ENCODE measurements at places on chromosomes 2 and 18. TPM values are rescaled to one million over a fixed set of nuclear protein-coding genes. Genes with fewer than 3 reads are reported as not detected.
A peak's percentile ranks its signal among the peaks of the same experiment; 100 is the strongest.

DNA sequence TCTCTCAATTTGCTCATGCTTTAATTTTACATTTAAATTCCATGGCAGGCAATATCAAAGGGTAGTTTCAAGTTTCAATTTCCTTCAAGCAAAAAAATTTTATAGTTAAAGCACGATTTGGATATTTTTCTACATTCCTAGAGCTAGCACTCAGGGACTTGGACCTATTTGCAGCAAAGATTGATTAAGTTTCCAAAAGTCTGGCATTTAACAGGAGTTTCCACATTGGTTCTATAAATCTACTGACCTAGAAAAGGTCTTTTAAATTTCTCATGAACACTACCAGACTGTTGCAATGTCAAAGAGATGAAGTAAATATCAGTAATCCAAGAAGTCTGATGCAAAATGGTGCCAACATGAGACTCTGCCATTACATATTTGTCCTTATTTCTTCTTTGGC, 253.7 kb upstream of the LINC00305 start:
- no peak for DNase-seq

- no peak for DNase-seq
Measured at GRCh38 chr18:3717376-3718025, 267.5 kb downstream of the TGIF1 start.

- no peak for DNase-seq
Measured at GRCh38 chr2:74922592-74923227, 35.7 kb upstream of the POLE4 start.

- peak; percentile 14 for DNase-seq
Measured at GRCh38 chr2:196160101-196160500, 11.3 kb downstream of the STK17B start.

- DNase-seq, result peak; percentile 76
Measured at GRCh38 chr18:28584731-28585130, 407.8 kb upstream of the CDH2 start.

- DNase-seq, result no peak
Measured at GRCh38 chr2:75130171-75130570, 69.1 kb downstream of the TACR1 start.

DNA sequence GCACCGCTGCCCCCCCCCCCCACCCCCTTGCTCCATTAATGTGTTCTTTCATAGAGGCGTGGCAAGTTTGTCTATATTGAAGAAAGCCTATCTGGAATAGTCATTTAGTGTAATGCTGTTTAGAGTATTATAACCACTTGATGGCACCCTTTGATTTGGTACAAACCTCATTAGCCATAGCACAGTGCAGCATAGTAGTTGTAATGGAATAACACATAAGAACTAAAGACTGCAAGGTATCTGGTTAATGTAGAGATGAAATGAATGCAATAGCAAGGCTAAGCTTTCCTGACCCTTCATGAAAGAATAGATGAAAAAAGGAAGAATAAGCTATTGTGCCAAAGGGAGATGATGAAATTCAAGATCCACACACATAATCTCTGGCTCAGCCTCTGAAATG, 81.9 kb downstream of the EHBP1 start:
- DNase-seq, result peak; percentile 16

DNA sequence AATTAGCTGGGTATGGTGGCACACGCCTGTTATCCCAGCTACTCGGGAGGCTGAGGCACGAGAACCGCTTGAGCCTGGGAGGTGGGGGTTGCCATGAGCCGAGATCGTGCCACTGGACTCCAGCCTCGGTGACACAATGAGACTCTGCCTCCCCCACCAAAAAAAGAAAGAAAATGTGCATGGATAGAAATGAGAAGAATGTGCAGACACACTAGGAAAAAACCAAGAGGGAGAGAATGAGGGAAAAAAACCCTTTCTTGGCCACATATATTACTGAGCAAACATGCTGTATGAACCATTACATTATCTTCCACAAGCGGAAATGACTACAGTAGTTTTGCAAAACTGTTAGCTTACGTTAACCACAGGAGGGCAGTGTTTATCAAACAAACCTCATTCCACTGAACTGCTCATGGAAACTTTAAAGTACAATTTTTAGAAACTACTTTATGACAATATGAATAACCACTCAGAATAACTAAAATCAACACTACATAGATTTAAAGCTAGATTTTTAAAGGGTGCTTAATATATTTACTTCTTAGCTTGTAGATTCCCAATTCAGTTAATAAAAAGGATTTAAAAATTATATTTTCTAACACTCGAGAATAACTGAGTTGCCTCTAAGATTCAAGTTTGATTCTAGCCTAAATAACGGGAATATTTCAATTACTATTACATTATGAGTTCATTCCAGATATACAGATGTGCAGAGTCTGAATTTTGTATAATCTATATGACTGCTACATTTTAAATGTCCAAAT, 26.4 kb downstream of the ASXL2 start:
- peak; percentile 43 for DNase-seq

DNA sequence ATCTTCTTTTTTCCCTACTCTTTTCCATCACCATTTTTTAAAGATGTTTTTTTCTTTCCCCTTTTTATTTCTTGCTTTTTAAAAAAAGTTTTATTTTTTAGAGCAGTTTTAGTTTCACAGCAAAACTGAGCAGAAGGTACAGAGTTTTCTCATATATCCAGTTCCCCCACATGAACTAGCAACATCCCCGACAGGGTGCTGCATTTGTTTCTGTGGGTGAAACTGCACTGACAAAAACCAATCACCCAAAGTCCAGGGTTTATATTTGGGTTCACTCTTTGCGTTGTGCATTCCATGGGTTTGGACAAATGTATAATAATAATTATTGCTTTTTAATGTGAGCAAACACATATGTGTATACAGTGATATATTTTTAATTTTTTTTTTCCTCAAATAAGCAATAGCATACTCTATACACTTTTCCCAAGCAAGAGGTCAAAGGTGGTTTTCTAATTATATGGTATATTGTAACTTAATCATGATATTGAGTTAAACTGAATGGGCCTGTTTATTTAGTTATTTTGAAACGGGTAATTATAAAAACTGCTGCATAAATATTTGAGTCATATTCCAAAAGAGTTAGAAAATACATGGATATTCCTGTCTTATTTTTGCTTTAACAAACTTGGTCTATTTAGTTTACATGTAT, 50.3 kb downstream of the NCK2 start:
- DNase-seq, result no peak

GRCh38 chr18:67310826-67311225, 205.7 kb downstream of the DSEL start:
- no peak for DNase-seq

DNA sequence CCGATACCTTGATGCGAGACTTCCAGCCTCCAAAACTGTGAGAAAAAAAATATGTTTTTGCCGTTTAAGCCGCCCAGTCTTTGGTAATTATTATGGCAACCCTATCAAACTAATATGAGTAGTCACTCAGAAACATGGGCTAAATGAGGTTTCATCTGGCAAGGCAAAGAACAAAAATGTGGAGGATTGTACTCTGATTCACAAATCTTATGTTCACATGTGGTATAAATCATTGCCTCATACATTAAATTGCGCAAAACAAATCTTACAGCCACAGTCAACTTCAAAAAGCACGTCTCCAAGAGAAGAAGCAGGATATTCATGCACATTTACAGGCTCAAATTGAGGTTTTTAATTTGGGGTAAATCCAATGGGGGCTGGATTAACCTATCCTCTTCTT, 1435.4 kb upstream of the LRRTM1 start:
- DNase-seq, result no peak

- DNase-seq, result no peak
Measured at GRCh38 chr18:35747894-35748472, 166.4 kb downstream of the GALNT1 start.

GRCh38 chr2:237458519-237458918, 28.5 kb upstream of the MLPH start:
- no peak for DNase-seq

- DNase-seq, result no peak
Measured at GRCh38 chr2:2536416-2537056, 205.5 kb upstream of the MYT1L start.

GRCh38 chr2:204177251-204177976, 240.9 kb downstream of the ICOS start:
- no peak for DNase-seq

DNA sequence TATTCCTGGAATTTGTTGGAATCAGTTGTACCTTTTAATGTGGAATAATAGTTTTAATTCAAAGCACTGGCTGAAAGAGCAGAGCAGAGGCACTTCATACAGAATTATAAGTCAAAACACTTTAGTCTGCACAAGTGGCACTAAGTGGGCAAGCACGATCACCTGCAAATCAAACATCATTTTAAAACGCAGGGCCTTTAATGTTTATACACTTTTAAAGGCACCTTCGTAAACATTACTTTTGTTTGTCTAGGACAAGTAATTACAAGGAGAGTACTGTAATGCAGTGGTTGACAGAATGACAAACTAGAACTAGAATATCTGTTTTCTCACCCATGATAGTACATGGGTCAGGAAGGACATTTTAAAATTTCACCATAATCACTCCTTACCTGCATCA, 36.4 kb downstream of the LANCL1 start:
- DNase-seq, result no peak

- DNase-seq, result no peak
Measured at GRCh38 chr2:18545384-18545783, 15.1 kb downstream of the RDH14 start.

DNA sequence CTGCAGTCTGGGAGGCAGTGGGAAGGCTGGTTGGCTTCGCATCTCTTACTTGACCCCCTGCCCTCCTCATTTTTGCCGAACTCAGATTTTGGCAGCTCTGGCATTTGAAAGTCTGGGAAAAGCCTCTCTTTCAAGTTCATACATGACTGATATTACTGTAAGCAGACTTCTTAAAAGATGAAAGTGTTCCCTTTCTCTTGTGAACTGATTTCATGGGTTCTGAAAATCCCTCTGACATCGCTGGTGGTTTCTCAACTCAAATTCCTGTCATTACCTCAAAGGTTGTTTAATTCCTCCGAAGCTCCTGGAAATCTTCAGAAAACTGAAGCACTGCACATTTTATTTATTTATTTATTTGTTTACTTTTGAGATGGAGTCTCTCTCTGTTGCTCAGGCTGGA, 16.9 kb upstream of the SLC38A11 start:
- DNase-seq, result no peak

- no peak for DNase-seq
Measured at GRCh38 chr2:190810981-190811587, 69.5 kb upstream of the GLS start.

SERPINB10 gene
- not detected for polyA plus RNA-seq

PAX3 gene
- not detected for polyA plus RNA-seq

CAPN14 gene
- polyA plus RNA-seq, result 0.07 TPM

TWSG1 gene
- 67.0 TPM for polyA plus RNA-seq

DYSF gene
- polyA plus RNA-seq, result 17.3 TPM

LYPD6B gene
- 31.8 TPM for polyA plus RNA-seq

PLEK gene
- 6.4 TPM for polyA plus RNA-seq
